Activated naive CD4-positive, alpha-beta T cell treated with anti-CD3 and anti-CD28 coated beads, Interleukin-2, amount 50 U/mL, for 72 hours (primary cell): ENCODE measurements at places on chromosomes 5 and 9.

DNA sequence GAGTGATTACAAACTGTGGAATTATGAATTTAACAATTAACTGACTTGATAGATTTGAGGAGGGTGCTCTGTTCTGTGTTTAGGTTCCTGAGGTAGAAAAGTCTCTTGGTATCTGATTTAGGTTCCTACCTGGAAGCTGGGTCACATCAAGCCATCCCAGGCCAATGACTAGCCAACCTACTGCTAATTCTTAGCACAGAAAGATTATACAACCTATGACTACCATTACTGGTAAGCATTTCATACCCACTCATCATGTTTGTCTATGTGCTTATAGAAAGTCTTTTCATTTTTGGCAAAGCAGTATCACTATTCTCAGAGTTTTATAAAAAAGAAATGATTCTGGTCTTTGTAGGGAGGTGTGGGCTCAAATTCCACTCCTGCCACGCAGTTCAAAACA is 49.7 kb downstream of the GNAQ start:
- DNase-seq, result no peak

DNA sequence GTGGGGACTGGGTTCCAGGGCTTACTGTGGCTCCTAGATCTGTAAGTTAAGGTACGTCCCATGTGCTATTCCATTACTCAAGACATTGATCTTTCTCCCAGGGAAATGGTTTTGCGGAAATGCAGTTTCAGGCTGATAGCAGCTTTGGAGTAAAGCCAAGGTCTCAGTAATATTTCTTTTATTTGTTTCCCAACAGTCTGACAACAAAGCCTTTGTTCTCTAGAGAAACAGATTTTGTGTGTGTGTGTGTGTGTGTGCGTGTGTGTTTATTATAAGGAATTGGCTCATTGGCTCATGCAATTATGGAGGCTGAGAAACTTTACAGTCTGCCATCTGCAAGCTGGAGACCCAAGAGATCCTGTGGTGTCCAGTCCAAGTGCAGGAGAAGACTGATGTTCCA is 12.1 kb upstream of the POC5 start:
- DNase-seq, result no peak

DNA sequence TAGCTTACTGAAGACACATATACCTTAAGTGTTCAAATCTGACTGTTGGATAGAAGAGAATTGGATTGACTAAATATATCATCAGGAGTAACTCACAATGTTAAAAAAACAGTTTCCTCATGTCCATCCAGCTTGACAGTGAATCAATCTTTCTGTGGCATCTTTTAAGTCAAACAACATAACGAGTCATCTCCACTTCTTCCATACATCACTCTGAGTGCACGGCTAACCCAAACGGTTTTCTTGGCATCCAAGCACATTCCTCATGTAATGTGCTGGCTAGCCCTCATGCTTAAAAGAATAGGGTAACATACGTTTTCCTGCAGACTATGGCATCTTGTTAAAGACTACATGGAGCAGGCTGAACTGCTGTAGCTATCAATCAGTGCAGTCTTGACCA is 291.5 kb upstream of the TRPC7 start:
- no peak for DNase-seq

DNA sequence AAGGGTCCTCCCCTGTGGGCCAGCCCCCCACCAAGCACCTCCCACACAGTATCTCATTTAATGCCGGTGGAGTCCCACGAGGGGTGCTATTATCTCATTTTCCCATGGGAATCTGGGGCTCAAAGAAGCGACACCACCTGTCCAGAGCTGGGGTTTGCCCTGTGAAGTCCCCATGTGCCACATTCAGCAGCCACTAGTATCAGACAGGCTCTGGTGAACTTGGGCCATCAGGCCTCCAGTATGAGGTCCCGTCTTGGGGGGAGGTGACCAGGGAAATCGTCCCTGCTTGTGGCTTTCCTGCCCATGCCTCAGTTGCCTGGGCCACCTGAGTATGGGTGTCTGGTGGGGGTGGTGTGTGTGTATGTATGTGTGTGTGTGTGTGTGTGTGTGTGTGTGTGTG is 222.7 kb downstream of the PBX3 start:
- DNase-seq, result no peak

GRCh38 chr5:144710637-144711036 is 540.0 kb downstream of the KCTD16 start:
- no peak for DNase-seq
